Ascending aorta (tissue), 2 donors: ENCODE measurements at places on chromosomes 7 and 10.

GRCh38 chr7:44390701-44391100 lies 65.3 kb upstream of the CAMK2B start:
- DNase-seq, result no peak

- no peak for DNase-seq
Observed at GRCh38 chr10:49827297-49827696, 65.2 kb upstream of the OGDHL start.

DNA sequence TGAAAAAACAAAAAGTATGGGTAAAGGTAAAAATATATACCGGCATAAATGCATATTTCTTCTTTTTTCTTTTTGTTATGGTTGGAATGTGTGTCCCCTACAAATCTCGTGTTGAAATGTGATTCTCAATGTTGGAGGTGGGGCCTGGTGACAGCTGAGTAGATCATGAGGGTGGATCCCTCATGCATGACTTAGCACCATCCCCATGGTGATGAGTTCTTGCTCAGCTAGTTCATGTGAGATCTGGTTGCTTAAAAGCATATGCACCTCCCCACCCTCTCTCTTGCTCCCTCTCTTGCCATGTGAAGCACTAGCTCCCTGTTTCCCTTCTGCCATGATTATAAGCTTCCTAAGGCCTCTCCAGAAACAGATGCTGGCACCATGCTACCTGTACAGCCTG lies 93.3 kb downstream of the HYCC1 start:
- DNase-seq, result no peak

- DNase-seq, result no peak
Observed at GRCh38 chr10:100364175-100364574, 17.1 kb downstream of the SCD start.

GRCh38 chr10:132708441-132708840 lies 77.5 kb downstream of the NKX6-2 start:
- DNase-seq, result peak; percentile 8

- no peak for DNase-seq
Observed at GRCh38 chr10:31166606-31167005, 134.9 kb upstream of the ZNF438 start.

GRCh38 chr7:23117841-23118240 lies 12.3 kb downstream of the KLHL7 start:
- no peak for DNase-seq

DNA sequence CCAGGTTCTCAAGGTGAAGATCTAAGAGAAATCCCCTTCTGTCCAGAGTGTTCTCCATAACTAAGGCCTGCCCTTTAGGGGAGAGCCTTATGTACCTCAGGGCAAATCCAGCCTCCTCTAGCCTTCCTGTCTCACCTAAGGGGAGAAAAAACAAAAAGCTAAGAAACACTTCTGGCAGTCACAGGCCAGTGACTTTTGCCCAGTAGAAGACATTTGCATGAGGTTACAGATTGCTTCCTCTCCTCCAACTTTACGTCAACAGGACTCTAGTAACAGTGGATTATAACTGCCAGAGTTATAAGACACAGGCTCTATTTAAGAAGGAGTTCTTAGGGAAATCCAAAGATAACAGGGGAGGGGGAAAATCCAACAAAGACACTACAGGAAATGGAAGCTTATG lies 15.9 kb upstream of the FAM241B start:
- DNase-seq, result no peak

- no peak for DNase-seq
Observed at GRCh38 chr7:114418117-114418516, 3.5 kb downstream of the FOXP2 start.
